ENCODE measurements at places on chromosomes 3 and 15.

GRCh38 chr3:100033184-100033583, 81.1 kb downstream of the FILIP1L start:
- no peak for DNase-seq

DNA sequence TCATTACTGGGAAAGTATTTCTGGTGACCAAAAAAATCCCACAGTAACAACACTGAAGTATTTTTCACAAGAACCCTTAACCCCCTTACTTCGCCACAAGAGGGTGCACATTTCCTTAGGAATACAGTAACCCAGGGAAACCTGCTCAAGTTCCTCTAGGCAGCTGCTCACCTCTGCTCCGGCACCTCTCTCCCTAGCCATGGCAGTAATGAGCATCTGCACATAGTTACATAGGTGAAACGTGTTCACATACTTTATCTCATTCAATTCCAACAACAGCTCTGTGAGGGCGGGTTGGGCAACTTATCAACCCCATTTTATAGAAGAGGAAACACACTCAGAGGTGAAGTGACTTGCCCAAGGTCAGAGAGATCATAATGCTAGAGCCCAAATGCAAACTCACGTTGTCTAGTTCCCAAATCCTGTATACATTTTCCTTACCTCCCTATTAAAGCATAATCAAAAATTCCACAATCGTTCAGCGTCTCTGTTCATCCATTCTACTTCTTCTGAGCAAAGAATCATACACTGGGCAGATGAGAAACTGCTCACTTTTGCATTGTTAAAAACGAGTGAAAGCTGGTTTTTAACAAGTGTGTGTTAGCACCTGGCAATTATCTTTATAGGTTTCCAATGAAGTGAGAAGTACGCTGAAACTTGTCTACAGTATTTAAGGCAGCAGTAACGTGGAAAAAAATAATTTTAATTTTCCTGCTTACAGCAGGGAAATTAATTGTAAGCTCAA, 90.7 kb downstream of the IGF2BP2 start:
- DNase-seq = peak; percentile 93

DNA sequence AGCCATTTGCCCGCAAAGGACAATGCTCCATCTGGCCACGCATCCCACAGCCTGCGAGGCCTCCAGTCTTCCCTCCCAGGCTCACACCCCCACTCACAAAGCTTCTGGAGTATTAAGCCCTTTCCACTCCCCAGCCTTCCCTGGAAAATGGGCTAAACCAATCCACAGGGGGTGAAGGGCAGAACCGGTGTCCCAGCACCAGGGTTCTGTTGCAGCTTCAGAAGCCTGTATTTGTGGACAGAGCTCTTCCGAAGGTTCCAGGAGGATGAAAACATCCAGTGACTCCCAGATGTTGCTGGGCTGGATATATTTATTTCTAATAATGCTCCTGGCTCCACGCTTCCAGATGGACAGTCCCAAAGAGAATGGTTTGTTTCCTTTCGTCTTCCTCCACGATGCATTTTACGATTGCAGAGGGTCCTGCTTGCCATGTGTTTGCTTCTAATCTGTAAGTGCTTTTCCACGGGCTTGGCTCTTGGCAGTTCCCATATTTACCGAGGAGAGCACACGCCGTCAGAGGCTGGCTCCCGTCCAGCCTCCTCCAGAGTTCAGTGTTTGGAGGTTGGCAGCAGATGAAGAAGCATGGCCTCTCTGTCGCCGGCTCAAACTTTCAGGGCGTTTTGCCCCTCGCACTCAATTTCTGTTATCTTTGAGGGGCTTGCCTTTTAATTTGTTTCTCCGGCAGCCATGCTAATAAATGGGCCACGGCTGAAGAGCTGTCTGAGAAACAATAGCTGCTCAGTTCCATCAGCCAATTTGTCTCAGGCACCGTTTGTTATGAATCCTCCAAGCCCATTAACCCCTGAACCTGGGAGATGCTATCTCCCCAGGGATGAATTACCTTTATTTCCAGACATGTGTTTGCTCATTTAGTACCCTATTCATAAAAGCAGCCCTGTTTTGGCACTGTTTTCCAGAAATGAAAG, 367.9 kb upstream of the PROK2 start:
- peak; percentile 33 for DNase-seq

- DNase-seq = no peak
Observed at GRCh38 chr3:66010739-66011655, 27.7 kb downstream of the MAGI1 start.

- no peak for DNase-seq
Observed at GRCh38 chr3:194518652-194519051, 31.9 kb upstream of the ATP13A3 start.

GRCh38 chr15:90624278-90624981, 92.7 kb upstream of the BLM start:
- no peak for DNase-seq

- DNase-seq = no peak
Observed at GRCh38 chr3:43021186-43021585, 42.1 kb downstream of the GASK1A start.

DNA sequence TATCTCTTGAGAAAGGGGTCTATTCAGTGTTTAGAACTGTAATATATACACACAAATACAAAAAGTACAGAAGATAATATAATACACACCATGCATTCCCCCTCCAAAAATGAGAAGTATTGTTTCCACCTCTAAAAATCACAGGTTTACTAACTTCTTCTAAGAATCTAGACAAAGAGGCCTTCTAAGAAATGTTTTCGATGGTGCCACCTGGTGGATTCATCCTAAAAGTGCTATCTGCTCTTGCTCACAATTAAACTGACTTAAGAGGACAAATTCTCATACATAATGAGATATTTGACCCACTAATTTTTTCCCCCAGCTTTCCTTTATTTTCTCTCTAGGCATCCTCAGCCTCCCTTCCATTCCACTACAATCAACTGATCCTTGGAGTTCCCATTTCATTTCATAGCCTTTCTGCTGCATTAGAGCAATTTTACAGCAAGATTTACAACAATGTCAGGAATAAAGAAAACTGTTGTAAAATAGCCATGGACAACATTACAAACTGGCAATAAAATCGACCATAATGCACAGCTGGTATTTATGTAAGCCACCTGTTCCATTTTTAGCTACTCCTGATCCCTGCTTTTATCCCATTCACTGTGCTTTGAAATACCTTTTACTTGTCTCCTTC, 124.6 kb downstream of the ARRDC4 start:
- peak; percentile 91 for DNase-seq

All from HT-29 (cell line).